ENCODE measurements at places on chromosomes 13 and 19.

DNA sequence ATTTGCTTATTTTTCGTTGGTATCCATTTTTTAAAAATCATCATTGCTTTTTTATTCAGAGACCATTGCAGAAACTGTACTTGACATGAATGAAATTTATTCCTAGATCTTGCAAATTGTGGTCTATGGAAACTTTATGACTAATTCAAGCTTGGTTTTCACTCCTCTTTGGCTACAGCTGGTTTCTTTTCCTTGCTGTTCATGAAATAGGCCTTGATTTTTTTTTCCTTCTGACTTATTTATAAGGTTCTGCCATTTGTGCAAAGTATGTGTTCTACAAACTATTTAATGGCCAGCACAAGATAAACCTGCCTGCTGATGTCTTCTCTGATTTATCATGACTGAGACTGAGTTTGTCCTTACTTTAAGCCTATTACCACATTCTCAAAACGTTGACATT lies 764.0 kb upstream of the SLITRK5 start:
- DNase-seq = no peak

- DNase-seq = no peak
These were observed 62.2 kb downstream of the DNAJC15 start for GRCh38 chr13:43085545-43085944.

GRCh38 chr19:35419046-35419445 lies 29.0 kb upstream of the FFAR2 start:
- no peak for DNase-seq

DNA sequence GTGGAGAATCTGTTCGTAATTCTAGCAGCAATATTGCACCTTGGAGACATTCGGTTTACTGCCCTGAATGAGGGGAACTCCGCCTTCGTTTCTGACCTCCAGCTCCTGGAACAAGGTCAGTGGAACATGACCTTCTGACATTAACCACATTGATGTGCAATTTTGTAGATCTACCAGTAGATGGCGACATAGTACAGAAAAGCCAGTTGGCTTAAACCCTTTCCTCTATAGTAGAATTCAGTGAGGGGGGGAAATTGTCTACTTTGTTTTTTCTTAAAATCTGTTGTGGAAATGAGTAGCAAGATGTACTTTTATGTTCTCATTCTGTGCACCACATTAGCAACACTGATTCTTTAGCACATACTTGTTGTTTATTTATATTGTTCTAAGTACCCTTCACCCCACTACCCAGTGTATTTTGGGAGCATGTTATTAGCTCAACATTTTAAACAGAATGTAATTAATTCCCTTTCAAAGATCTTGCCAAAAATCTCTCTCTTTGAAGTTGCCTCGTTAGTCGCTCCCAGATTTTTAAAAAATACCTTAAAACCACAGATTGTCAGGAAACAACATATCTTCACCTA lies 332.2 kb downstream of the MYO16 start:
- DNase-seq = no peak

- DNase-seq = no peak
These were observed 81.0 kb downstream of the CCNA1 start for GRCh38 chr13:36513266-36513665.

DNA sequence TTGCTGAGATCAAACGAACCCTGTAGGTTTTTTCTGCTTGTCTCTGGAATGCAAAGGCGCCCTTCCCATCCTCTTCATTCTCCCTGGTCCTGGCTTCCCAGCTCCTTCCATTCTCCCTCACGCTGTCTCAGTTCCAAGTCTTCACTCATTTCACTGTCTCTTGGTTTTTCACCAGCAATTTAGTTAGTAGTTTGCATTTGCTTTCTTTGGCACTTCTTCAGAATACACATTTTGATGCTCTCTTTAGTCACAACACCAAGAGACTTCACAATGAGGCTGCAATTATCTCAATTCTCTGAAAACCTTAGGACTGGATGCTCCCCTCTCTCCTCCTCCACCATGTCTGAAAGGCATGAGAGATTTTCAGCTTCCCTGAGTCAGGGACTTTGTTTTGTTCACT lies 470.7 kb downstream of the FGF14 start:
- DNase-seq = no peak

DNA sequence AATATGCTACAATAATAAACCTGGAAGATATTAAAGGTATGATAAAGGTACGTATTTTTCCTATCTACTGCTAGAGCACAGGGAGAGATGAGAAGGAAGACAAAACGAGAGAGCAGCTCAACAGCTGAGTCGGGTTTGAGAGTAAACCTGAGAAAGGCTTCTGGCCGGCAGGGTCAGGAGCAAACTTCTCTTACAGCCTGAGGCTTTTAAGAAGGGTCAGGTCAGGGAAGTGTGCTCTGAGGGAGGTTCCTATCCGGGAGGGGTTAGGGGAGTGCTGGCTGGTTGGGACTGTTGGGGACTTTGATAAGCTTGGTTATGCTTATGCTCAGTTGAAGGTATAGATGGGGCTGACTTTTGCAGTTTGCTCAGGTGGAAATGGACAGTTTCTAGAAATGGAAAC lies 77.7 kb upstream of the PRR20A start:
- DNase-seq = no peak

DNA sequence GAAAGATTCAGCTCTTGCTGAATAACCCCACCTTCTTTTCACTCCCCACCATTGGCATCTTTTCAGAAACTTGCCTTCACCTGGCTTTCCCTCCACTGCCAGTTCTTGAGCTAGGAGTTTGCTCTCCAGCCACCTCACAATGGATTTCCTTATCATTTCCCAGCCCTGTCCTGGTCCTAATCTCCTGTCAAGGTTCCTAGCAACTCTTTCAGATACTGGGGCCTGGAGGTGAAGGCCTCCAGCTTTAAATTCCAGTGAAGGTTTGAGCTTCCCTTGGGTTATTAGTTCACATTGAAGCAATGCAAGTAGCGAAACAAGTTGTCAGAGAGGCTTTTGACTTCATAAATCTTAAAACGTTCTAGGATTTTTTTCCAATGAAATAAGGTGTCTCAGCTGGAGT lies 320.8 kb upstream of the MAB21L1 start:
- no peak for DNase-seq

DNA sequence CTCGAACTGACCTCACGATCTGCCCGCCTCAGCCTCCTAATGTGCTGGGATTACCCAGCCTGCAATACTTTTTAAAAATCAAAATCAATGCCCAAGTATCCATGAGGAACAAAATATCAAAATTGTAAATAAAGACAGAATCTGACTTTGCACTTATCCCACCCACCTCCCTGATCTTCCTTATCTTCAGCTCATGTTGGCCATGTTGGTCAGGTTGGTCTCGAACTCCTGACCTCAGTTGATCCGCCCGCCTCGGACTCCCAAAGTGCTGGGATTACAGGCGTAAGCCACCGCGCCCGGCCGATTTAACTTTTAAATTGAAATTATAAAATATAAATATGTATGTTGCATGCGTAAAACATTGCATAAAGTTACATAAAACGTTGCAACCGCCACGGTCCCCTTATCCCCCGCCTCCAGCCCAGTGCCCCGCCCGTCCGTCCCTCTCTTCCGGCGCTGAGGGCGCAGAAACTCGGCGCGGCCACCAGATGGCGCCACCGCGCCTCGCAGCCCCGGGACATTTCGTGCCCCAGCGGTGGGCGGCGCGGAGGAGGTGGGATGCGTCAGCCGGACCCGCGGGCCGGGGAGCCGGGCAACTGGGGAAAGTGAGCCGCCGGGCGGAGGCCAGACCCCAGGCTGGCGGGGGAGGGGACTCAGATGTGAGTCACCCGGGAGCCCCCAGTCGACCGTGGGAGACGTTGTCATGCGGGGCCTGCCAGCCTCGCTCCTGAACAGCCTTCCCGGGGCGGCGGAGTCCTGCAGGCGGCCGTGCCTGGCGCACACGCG lies 1.5 kb upstream of the GADD45B start:
- DNase-seq = no peak

DNA sequence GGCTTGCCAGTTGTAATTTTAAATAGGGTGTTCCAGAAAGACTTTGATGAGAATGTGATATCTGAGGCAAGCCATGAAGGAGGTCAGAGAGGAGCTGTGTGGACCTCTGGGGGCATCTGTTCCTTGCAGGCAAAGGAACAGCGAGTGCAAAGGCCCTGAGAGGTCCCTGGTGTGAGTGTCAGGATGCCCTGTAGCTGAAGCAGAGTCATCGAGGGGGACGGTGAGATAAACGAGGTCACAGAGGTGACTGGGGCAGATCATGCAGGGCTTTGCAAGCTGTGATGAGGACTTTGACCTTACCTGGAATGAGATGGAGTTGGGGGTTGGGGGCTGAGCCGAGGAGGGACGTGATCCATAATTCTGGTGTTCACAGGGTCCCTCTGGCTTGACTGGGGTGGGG lies 75.0 kb downstream of the RYR1 start:
- no peak for DNase-seq

DNA sequence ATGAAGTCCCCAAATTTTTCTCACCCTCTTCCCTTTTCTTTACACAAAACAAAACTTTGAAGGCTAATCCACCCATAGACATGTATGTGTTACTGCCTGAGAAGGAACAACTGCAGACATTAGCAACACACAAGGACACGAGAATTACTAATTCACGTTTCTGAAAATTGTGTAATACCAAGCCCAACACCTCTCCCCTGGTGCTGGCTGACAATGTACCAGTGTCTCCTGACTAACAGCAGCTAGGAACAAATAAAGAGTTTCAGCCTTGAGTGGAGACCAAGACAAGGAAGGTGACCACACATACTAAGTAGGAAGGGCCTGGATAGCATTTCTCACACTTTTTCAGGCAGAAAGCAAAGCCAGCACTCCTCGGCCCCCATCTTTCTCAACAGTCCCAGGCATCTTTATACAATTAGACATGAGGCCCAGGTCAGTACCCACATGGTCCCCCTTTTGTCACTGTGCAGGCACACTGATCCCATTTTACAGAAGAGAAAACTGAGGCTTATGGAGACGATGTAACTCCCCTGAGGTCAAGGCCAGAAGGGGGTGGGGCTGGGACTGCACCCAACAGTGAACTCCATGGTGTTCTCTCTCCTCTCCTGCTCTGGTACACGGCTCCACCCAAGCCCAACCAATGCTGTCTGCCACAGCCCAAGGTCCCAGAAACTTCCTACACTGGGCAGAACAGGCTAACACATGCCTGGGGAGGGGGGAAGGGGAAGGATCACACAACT lies 8.7 kb downstream of the BRD4 start:
- DNase-seq = no peak

DNA sequence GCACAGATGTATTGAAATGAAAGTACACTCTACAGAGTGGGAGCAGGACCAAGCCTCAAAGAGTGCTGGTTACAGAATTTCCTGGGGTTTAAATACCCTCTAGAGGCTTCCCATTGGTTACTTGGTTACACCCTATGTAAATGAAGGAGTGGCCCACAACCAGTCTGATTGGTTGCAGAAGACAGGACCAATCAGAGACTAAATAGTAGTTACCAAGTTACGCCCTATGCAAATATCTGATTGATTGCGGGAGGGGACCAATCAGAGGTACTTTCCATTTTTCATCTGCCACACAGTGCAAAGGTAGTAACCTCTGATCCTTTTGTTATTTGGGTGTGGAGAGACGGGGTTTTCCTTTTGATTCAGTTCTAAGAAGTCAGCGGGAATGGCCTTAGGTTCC lies 5.5 kb upstream of the ZFP82 start:
- no peak for DNase-seq

GRCh38 chr19:46471116-46471733 lies at the start of gene PNMA8A:
TSS of gene PNMA8A (minus strand) at chr19:46471563. CDS start at chr19:46471035, 528 bp downstream.
- DNase-seq = peak; percentile 86

- no peak for DNase-seq
These were observed 6.5 kb upstream of the LIPE start for GRCh38 chr19:42433503-42434260.

GRCh38 chr13:39864221-39864620 lies 208.8 kb downstream of the COG6 start:
- no peak for DNase-seq

- no peak for DNase-seq
These were observed 793 bp downstream of the LRFN1 start for GRCh38 chr19:39319892-39320248.

DNA sequence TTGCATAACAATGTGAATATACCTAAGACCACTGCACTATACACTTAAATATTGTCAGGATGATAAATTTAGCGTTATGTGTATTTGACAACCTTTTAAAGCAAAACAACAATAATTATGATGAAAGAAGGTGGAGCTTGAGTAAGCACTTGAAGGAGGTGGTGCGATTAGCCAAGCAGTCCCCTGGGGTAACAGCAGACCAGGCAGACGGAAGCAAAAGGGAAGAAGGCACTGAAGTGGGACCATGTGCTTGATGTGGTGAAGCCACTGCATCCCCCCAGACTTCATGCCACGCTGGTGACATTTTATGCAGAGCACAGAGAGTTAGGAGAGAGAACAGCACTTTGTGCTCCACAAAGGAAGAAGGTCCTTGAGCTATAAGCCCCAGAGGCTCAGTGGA lies 58.3 kb upstream of the ZNF507 start:
- no peak for DNase-seq

- no peak for DNase-seq
These were observed 3.0 kb downstream of the PRKD2 start for GRCh38 chr19:46713781-46714443.

DNA sequence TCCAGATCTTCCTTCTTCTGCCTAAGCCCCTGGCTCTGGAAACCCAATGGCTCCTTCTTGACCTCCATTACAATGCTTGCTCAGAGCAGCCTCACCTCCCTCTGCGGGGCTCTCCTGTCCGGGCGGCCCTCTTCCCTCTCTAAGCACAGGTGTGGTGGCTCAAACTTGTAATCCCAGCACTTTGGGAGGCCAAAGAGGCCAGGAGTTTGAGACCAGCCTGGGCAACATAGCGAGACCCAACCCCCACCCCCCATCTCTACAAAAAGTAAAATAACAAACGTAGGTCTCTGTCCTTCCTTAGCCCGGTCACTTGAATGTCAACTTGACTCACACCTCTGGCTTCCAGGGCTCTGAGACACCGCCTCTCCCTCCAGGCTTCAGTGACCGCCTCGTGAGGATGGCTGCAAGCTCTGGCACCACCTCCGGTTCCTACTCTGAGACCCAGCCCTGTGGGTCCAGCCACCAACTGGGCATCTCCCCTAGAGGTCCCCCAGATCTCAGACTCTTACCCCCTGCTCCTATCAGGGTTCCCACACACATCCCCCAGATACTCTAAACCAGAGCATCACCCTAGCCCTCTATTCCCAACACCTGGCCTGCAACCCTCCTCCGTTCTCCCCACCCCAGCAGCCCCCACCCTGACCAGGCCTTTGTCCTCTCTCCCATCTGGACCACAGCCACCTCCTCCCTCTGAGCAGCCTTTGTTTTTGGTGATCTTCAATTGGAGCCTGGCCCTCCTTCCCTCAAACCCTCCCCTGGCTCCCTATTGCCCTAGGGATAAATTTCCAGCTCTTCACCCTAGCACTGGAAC lies 4.7 kb upstream of the TLE2 start:
- no peak for DNase-seq
